ENCODE measurements at places on chromosomes 12 and 14.

- no peak for DNase-seq
Observed at GRCh38 chr12:3090240-3091037, 13.3 kb downstream of the TSPAN9 start.

- no peak for DNase-seq
Observed at GRCh38 chr12:29991924-29992323, 208.2 kb upstream of the TMTC1 start.

DNA sequence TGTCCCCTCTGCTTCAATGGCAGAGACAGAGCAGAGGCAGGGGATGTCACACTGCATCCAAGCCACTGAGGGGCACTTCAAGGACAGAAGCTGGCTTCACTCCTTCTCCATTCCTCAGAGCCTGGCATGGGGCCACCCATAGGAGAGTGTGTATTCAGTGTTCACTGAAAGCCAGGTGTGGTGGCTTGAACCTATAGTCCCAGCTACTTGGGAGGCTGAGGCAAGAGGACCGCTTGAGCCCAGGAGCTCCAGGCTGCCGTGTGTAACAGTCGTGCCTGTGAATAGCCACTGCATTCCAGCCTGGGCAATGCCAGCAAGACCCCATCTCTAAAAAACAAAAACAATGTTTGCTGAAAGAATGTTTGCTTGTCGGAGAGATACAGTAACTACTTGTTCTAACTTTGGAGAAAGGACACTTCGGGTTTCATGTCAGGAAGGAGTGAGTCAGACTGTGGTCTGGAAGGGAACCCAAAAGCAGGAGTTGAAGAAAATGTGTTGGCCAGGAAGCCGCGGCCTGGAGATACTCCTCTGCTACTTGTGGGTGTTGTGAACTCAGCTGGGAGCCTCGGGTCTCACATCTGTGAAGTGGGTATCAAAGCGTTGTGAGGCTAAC, 43.4 kb downstream of the ELK3 start:
- no peak for DNase-seq

DNA sequence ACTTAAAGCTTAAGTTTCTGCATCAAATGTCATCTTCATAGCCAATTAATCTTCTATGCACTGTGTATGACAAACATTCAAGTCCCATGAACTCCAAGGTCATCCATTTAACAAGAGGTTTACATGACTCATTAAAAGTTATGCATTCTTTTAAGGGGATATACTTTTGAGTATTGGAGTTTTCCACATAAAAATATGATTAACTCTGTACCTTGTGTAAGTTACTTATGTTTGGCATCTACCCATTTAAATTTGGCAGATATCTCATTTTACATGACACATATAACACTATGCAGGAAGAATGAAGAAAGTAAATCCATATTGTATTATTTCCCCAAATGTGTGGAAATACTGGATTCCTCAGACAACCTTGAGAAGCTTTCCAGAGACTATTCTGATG, 240.2 kb downstream of the PAX9 start:
- DNase-seq = no peak

DNA sequence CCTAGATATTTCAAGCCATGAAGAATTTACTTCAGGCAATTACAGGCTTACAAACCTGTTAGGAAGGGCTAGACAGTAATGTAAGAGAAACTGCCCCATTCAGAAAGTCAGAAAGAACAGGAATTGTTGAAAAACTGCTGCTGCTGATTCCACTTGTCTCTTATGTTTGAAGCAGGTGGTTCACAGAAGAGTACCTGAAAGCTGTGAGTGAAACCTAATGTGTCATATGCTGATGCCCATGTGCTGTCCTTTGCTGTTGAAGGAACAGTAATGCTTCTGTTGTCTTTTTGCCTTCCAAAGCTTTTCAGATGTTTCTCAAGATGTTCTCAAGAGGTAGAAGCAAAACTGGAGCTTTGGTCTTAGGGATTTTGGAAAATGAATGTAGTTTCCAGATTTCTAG, 39.0 kb downstream of the MNAT1 start:
- no peak for DNase-seq

GRCh38 chr14:69481815-69482568, 2.5 kb upstream of the PLEKHD1 start:
- DNase-seq = no peak

DNA sequence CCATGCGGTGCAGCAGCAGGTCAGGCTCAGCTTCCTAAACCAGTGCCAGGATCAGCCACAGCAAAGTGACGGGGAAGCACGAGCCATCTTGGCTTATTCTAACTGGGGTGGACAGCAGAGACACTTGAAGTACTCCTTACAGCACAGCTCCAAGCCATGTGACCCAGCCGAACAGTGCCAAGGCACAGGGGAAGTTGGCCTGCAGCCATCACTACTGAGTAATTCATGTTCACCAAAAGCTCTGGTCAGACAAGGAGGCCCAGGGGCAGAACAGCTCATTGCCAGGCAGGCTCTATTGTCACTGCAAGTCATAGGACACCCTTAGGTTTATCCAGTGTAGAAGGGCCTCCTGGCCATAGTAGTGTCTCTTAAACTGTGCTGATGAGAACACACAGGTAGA, 23.4 kb upstream of the SLC35F4 start:
- no peak for DNase-seq

GRCh38 chr14:71238835-71239234, 331.6 kb downstream of the PCNX1 start:
- DNase-seq = no peak

DNA sequence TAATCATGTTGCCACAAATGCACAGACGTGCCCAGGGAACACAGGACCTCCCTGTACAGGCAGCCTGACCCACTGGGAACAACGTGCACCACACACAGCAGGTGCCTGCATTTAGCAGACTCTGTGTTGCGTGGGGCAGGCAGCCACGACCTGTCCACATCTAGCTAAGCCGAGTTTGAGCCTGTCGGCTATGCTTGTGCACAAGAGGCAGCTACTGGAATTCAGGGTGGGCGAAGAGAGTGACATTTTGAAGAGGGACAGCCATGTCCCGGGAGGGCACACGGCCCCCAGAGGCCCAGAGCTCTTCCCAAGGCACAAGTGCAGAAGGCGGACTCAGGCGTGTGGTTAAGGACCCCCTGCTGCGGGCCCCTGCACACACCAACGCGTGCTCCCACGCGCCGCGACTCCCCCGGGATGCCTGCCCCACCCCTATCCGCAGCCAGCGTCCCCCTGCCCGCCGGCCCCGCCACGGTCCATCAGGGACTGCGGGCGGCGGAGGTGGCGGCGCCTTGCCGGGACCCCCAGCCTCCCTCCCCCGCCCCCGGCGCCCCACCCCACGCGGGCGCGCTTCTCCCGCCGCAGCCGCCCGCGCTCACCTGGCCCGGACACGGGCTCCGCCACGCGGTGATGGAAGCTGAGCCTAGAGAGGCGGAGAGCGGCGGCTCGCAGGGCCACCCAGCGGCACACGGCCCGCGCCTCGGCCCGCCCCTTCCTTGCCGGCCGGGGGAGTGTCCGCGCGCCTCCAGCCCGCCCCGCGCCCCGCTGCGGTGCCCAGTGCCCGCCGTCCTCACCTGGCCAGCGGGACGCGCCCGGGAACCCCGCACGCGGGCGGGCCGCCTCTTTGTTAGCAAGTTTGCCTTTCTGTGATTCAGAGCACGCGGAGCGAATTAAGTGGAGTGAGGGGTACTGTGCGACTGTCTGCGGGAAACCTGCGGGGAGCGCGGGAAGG, 125.3 kb upstream of the PRMT8 start:
- no peak for DNase-seq

DNA sequence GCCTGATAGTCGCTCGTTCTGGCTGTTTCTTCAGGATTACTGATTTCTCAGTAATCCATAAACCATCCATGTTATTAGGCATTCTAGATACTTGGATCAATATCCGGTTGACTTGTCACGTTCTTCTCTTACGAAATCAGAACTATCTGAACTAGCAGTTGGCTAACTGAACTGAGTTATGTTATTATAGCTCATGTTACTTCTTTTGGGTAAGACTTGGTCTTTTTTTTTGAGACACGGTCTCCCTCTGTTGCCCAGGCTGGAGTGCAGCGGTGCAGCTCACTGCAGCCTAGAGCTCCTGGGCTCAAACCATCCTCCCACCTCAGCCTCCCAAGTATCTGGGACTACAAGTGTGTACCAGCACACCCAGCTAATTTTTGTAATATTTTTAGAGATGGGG, 178.6 kb downstream of the PRKCH start:
- no peak for DNase-seq

DNA sequence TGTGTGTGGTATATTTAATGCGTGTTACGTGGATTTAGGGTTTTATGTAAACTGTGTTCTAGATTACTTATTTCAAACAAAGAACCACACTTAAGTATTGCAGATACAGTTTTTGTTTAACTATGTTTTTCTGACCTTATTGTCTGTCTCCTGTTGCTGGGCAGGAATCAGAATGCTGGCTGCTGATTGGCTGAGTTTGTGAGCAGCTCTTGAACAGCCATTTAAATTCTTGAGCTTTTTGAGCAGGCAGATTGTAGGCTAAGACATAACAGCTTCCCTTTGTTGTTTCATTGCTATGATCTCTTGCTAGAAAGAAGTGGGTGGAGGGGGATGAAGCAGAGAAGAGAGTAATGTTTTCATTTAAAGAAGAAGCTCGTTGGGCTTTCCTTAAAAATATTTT, 52.2 kb downstream of the ATF7IP start:
- no peak for DNase-seq

GRCh38 chr14:106080922-106081321, 554.5 kb downstream of the TMEM121 start:
- no peak for DNase-seq

DNA sequence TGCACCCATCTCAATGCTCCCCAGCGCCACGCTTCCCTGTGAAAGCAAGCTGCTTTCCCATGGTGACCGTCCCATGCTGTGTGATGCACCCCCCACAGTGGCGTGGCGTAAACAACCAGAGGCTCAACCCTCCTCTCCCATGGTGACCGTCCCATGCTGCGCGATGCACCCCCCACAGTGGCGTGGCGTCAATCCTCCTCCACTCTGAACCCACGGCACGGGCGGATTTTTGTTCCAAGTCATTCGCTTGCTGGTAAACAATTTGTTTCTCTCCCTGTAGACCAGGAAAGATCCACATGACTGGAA, 8.9 kb downstream of the STX2 start:
- no peak for DNase-seq

GRCh38 chr12:10075451-10075850, 23.3 kb downstream of the CLEC1A start:
- no peak for DNase-seq

- no peak for DNase-seq
Observed at GRCh38 chr12:54593135-54593534, 4.7 kb upstream of the PPP1R1A start.

- DNase-seq = no peak
Observed at GRCh38 chr14:61742371-61742770, 19.8 kb upstream of the SNAPC1 start.

DNA sequence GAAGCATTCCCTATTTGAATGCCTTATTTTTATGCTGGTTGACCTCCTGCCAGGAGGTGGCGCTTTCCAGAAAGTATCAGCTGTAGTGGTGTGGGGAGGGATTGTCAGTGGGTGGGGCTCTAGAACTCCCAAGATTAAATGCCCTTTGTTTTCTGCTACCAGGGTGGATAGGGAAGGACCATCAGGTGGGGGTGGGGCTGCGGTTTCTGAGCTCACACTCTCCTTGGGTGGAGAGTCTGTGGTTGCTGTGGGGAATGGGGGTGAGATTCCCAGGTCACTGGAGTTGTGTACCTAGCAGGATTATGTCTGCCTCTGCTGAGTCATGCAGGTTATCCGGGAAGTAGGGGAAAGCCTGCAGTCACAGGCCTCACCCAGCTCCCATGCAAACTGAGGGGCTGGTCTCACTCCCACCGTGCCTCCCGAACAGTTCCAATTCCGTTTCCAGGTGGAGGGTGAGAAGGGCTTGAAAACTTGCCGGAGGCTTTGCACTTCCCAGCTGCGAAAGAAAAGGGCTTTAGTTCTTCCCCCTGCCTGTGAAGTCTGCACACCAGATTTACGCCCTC, 68.3 kb downstream of the ALG10B start:
- DNase-seq = no peak

- no peak for DNase-seq
Observed at GRCh38 chr12:1972260-1972659, 32.0 kb downstream of the DCP1B start.

- no peak for DNase-seq
Observed at GRCh38 chr12:93300611-93301021, 77.1 kb upstream of the NUDT4 start.

GRCh38 chr14:61033855-61034254, 52.8 kb downstream of the SLC38A6 start:
- DNase-seq = no peak

GRCh38 chr14:94360945-94361565, 27.3 kb downstream of the SERPINA1 start:
- DNase-seq = no peak

DNA sequence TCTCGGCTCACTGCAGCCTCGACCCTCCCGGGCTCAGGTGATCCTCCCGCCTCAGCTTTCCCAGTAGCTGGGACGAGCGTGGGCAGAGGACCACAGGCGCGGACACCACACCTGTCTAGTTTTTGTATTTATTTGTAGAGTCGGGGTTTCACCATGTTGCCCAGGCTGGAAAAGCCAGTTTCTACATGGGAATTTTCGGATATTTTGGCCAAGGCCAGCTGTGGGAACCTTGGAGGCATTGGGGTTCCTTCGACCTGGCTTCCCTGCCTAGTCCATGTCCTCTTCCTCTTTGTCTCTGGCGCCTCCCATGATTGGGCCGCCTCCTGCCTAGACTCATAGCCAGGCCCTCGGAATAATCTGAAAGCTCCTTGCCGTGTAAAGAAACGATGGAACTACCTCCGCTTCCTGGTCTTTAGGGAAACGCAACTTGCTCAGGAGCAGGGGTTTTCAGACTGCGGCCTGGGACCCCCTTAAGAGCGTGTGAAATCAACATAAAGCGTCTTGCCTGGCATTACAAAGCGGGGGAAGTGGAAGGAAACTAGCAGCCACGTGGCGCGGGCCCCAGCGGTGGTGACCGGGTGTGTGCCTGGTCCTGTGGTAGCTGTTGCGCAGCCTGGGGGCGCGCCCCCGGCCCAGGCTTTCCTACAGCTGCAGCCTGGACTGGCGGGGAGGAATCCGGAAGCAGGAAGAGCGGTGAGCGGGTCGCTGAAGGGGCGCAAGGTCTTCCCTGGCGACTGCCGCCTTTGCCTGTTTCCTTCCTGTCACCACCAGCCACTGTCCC, 1.4 kb upstream of the HSP90AA1 start:
- no peak for DNase-seq

DNA sequence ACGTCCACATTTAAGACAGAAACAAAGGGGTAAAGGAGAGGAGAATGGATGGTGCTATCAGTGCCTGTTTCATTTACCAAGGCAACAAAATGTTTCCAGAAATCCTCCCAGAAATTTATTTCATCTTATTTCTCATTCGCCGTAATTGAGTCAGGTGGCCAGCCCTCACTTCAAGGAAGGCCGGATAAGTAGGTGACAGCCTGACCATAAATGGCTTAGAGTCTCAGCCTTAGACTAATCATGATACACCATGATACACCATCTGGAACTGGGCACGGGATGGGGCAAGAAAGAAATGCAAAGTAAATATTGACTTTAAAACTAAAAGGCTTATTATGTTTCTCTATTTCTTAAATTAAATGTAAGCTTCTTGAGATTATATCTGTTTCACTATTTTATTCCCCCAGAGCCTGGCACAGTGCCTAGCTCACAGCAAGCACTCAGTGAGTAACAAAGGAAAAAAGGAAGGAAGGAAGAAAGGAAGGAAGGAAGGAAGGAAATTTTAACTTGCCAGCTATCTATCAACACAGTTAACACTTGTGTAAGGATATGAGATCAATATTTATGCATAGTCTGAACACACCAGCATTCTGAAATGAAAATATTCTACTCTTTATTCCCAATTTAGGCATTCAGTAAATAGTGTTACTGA, 106.1 kb upstream of the FSCB start:
- DNase-seq = no peak
